ENCODE measurements at places on chromosomes 3 and 15.

DNA sequence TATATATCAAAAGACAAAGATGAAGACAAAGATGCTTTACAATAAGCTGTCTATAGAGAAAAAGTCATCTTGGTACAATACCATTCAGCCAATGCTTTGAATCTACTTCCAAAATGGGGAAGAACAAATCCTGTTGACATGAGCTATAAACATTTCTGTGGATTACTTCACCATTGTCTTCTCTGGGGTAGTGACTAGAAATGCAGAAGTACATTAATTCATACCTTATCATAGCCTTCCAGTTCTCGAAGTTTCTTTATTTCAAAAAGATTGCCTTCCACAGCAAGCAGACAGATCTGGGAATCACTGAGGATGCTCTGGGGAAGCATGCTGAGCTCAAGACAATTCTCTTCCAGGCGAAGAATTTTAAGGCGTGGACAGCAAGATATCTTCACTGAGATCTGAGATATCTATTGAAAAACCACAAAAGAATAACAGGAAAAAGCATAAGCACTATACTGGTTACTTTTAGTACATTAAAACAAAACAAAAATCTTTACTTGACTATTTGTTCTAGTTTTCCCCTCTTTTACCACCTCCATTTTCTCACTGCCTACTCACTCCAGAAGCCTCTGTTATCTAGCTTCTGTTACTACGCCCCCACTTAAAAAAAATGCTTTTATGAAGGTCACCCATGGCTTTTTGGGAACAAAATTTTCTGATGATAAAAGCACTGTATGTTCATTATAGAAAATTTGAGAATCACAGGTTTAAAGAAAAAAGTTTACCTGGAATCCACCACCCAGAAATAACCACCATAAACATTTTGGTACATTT lies 3.6 kb downstream of the LRRC57 start:
- no peak for DNase-seq

- no peak for DNase-seq
Measured at GRCh38 chr3:127087441-127087840, 104.5 kb downstream of the PLXNA1 start.

DNA sequence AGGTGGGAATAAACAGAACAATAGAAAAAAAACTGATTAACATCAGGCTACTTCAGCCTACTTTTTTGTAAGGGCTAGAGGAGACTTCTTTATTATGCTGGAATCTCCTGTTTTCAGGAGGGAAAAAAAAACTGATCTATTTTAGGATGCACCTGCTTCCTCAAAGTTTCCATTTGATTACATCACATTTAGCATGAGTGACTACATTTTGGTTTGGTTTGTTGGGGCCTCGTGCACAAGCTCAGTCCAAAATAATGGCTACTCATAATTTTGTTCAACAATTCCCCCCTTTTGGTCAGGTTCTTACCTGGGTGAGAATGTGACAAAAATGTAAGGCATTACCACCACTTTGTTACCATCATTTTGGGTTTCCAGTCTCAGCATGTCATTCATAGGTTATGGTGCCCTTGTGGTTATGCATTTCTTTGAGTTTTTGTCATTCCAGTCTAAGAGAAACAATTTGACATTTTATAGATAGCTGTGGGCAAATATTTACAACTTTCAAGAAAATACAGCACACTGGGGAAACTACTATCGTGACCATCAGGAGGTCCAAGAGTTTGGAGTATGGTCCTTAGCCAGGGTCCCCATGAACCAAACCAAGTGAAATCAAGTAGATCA lies 93.6 kb upstream of the ATP11B start:
- no peak for DNase-seq

- DNase-seq: no peak
Measured at GRCh38 chr3:175336406-175337133, 477.4 kb downstream of the NAALADL2 start.

DNA sequence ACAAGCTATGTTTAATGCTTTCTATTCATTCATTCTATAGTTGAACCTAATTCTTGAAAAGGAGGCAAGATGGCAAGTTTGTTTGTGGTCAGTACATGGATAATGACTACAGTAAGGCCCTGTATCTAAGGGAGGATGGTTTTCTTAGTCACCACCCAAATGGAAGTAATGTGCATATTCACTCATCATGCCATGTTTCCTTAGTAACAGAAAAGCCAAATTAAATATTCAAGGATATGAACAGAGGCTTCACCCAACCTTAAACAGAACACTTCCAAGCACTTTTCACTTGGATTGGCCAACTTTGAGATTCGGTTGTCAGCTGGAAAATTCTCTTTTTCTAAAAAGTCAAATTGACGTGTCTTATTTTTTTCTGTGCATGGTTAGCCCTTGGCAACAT lies 805.3 kb upstream of the LMCD1 start:
- no peak for DNase-seq

- DNase-seq: no peak
Measured at GRCh38 chr15:57218826-57219576, 157.3 kb upstream of the CGNL1 start.

DNA sequence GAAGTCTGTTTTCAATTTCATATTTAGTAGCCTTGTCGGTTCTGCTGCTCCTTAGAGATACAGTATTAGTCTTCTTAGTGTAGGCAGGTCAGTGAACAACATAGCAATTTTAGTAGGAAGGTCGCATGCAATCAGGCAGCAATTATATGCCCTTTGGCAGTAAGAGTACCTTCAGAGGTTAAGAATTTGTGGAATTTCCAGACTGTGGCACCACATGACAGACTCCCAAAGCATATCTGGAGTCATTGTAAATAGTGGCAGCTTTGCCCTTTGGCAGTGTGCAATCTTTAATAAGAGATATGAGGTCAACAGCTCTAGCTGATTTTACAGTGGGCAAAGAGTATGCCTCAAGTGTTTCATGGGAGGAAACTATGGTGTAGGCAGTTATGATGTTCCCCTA lies 1532.5 kb upstream of the CADM2 start:
- DNase-seq: no peak

DNA sequence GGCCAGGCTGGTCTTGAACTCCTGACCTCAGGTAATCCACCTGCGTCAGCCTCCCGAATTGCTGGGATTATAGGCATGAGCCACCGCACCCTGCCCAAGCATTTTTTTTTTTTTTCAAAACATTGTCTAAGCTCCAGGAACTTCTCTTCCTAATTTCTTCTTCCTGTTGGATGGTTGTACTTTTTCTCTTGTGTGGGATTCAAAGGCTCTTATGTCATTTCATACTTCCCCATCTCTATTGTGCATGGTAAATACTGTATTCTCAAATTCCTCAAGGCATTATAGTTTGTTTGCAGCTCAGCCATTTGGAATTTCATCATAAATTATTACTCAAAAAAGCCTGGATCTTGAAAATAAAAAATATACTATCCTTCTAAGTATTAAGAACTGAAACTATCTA lies 199.1 kb upstream of the GADL1 start:
- no peak for DNase-seq
